ENCODE measurements at places on chromosomes 7 and 10. TPM values are rescaled to one million over a fixed set of nuclear protein-coding genes. Genes with fewer than 3 reads are reported as not detected.

SLC37A3 gene
- total RNA-seq, result 28.8 TPM

VENTX gene
- total RNA-seq, result not detected

TLX1 gene
- total RNA-seq, result not detected

NUPR2 gene
- total RNA-seq, result not detected

CCL26 gene
- 0.88 TPM for total RNA-seq

VOPP1 gene
- 24.6 TPM for total RNA-seq

RTKN2 gene
- 1.9 TPM for total RNA-seq

EVX1 gene
- total RNA-seq, result not detected

EBF3 gene
- total RNA-seq, result 16.1 TPM

CALY gene
- not detected for total RNA-seq

LIPF gene
- not detected for total RNA-seq

Data from A375 (cell line).